CD4-positive, alpha-beta memory T cell (primary cell): ENCODE measurements at places on chromosomes 7 and 10.

DNA sequence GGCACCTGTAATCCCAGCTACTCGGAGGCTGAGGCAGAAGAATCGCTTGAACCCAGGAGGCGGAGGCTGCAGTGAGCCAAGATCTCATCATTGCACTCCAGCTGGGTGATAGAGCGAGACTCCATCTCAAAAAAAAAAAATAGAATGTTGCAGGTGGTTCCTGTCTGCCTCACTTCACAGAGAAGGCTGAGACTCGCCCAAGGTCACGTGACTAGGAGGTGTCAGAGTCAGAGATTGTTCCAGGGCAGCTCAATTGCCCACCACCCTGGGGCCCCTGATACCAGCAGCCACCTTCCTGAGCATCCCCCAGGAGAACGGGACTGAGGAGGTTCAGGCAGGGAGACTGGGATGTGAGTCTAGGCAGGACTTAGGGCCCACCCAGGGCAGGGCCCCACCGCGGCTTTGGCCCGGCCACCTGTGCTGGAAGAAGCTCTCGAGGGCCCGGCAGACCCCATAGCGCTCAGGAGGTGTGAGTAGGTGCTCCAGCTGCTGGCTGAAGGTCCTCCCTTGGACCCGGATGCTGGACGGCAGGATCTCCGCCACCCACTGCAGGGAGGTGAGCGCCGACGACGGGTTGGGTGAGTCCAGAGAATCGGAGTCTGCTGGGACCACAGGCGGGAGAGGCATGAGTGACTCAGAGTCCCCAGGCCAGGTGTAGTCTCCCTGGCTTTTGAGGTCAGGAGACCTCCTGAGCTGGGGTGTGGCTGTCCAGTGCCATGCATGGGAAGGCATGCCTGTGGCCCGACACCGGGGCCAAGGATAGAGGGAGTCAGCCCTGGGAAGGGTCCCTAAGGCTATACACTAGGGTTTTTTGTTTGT is 30.9 kb downstream of the GRID2IP start:
- DNase-seq = no peak

DNA sequence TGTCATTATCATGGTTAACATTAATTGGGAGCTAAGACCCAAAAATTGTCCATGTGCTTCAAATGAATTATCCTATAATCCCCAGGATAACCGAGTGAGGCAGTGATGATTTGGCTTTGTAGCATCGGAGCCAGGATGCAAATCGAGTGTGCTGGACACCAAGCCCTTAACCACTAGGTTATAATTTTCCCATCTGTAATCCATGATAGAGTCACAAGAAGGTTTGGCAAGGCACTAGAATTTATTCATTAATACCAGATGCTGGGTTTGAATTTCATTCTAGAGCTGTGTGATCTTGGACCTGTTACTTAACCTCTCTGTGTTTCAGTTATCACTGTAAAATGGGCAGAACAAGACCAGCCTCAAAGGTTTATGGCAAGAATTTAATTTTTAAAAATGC is 21.0 kb upstream of the ITGB1 start:
- no peak for DNase-seq

GRCh38 chr7:1257221-1257620 is 24.5 kb downstream of the UNCX start:
- no peak for DNase-seq

DNA sequence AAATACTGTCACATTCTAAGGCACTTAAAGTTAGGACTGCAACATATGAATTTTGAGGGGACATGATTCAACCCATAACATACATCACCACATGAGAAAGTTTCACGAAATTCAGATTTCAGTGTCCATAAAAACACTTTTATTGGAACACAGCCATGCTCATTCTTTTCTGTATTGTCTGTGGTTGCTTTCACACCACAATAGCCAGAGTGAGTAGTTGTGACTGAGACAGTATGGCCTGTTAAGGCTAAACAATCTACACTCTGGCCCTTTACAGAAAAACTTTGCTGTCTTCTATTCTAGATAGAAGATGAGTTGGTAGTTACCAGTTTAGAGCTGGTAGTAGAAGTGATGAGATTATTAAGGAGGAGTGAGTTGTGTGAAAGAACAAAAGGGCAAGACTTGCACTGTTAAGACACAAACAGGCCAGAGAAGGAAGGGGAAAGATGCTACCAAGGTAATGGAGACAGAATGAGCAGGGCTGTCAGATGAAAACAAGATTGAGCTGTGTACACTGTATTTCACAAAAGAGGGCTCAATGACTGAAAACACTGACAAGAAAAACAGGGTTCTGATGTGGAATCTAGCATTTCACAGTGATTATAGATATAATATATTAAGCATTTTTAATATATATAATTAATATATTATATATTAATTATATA is 108.6 kb downstream of the PPP1R3A start:
- no peak for DNase-seq

DNA sequence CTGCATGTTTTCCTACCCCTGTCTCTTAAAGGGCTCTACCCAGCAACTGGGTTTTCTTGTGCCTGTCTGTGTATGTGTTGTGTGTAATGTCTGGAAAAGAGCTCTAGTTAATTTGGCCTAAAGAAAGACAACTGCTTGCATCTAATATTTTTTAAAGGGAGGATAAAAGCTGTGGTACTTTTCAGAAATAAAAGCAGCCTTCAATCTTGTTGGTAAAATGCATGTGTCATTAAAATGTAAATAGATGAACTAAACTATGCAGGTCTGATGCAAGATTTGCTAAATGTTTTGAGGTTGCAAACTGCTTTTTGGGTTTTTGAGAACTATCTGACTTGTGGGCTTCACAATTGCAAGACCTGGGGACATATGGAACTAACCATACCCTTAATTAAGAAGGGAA is 445.3 kb downstream of the HTR7 start:
- DNase-seq = no peak

GRCh38 chr10:110505130-110505770 is 7.5 kb downstream of the DUSP5 start:
- no peak for DNase-seq

DNA sequence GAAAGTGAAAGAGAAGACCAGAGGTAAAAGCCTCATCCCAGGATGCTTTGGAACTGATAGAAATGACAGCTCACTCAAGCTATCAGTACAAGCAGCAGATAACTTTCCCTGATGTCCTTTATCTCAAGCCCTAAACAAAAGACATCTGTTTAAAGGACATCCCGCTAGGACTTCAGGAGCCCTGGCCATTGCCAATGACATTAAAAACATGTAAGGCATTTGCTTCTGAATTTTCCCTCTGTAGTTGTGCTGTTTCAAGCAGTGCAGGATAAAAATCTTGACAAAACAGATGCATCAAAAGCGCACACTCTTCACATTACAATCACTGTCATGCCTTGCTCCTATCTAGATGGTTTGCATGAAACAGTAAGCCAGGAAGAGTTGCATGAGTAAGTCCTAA is 159.8 kb downstream of the AOAH start:
- no peak for DNase-seq

GRCh38 chr7:85829817-85830432 is 643.1 kb upstream of the SEMA3D start:
- no peak for DNase-seq

- DNase-seq = no peak
These were observed 11.4 kb downstream of the SCIN start for GRCh38 chr7:12581897-12582296.

GRCh38 chr10:33808475-33808874 is 474.0 kb upstream of the NRP1 start:
- no peak for DNase-seq
